Suppressor macrophage treated with lipopolysaccharide for 1 hour (primary cell): ENCODE measurements at places on chromosomes 3 and 15.

GRCh38 chr3:126508564-126508964 lies 9.0 kb downstream of the UROC1 start:
- no peak for DNase-seq

DNA sequence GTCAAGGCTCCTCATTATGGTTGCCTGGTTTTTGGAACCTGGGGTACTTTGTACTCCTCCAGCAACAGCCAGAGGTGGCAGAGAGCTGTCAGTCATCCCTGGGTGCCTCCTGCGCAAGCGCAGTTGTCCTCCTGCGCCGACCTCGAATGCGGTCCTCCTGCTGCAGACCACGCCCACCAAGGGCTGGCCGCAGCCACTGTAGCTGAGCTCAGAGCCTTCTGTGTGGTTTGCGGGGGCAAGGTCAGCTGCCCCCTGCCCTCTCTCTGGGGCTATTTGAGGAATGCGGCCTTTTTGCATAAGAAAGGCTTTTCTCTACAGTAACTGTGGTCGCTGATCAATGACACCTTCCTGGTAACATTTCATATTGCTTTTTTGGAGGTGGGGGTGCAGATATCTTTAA lies 131.3 kb upstream of the SNRPN start:
- no peak for DNase-seq

DNA sequence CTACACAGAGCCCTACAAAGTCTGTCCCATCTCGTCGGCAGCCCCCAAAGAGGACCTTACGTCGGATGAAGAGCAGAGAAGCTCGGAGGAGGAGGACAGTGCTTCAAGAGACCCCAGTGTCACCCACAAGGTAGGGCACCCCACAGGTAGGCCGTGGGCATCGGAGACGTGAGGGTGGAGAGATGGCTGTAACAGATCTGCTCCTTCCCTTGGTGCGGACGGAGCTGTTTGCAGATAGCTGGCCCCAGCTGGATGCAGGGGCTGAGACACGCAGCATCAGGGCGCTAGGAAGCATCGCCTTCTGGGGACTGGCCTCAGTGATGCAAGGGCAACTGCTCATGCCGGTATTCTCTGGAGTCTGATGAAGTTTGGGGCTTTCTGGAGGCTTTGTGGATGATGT lies 45.4 kb downstream of the FGD5 start:
- no peak for DNase-seq

- DNase-seq, result no peak
These were observed 20.1 kb downstream of the GOLGA6A start for GRCh38 chr15:74062236-74062635.

DNA sequence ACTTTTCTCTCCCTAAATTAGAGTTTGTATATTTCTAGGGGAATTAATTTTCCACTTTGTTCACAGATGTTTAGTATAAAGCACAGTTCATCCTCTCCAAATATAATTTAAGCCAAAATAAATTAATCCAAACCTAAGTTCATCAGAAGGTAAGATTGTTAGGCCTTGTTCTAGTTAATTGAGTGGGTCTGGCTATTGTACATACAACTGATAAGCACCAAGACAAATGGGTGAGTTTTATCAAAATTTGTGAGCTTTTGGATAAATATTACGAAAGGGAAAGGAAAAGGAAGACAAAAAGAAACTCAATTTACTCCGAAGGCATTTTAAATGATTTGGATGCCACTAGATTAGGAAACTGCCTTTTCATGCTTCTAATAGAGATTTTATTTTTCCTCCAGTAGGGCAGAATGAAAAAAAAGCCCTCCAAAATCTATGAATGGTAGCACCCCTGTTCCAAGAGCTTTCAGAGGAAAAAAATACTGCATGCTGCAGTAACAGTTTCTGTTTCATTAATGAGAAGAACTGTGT lies 304.0 kb downstream of the ZNF385D start:
- DNase-seq, result no peak

DNA sequence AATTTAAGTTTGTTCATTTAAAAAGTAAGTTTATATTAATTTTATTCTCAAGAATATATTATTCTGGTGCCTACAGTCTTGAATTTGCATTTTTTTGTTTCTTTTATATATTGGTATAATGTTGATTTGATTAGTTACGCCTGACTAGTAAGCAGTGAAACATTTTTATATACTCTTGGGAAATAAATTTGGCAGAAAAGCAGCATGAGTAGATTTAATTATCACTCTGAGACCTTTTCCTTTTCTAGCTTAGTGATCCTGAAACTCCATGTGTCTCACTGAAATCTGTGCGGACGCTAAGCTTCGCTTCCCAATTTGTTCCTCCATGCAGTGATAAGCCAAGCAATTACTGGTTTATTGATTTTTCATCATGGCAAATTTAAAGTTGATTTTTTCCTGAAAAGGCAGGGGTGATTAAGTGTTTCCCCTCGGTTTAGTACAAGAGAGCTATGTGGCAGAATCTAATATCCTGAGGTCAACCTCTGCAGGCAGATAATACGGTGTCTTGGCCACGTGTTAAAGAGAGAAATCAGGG lies 87.2 kb upstream of the MLF1 start:
- DNase-seq, result no peak

DNA sequence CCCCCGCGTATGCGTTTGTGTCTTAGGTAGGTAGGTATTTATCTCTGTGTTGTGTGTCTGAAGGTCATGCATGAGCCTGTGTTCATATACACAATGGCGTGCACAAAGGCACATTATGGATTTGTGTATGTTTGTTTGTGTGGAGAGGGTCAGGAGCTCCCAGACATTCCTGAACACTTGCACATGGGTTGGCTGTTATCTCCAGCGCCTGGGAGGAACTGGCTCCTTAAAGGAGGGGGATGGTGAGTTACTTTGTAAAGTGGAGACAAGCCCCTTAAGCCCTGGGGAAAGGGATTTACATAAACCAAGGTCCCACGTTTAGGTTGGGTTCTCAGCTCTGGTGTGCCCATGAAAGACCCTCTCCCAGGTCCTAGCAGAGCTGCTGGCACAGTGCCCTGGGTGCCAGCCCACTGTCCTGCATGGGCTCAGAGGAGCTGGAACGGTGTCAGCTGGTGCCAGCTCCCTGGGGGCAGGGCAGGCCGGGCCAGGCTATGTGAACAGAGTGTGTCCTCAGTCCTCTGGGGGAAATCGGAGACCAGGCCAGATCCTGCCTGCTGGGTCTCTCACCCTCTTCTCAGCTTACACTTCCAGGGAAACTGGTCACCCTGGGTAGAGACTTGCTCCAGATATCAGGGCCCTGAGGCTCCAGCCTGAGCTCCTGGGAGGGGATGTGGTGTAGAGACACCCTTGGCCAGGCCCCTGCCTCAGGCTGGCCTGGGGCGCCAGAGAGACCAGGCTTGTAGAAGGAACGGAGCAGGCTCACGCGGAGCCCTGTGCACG lies 25.1 kb downstream of the SNX33 start:
- DNase-seq, result no peak

DNA sequence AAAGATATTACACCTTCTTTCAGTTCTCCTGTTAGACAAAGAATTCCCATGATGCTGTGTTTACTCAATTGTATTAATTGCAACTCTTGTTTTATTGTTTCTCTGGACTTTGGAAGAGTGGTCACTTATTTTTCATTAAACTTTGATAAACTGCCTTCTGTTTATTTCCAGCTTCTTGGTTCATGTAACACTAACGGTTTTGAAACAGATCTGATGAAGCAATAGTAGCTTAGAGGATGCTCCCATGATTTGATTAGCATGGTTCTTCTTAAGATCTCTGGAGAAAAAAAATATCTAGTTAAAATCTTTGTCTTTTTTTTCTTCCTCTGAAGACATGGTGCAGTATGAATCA lies 90.1 kb downstream of the FNDC3B start:
- DNase-seq, result no peak

- no peak for DNase-seq
These were observed 507.1 kb downstream of the IGSF11 start for GRCh38 chr3:118527514-118528044.

DNA sequence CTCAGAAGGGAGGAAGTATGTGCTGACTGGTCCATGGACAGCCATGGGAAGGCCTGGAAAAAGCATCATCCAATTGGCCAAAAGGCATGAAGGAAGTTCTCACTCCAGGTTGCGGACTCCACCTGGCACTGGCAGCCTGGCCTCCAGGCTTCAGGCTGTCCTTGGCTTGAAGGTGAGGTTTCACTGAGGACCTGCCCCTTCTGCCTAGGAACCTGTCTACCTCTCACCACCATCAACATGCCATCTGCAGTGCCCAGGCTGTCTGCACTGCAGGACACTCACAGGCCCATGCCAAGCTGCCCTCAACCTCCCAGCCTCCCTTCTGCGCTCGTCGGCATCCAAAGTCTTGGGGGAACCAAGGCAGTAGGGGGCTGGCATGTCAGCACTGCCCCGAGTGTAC lies 51.1 kb downstream of the CEP70 start:
- DNase-seq, result no peak

DNA sequence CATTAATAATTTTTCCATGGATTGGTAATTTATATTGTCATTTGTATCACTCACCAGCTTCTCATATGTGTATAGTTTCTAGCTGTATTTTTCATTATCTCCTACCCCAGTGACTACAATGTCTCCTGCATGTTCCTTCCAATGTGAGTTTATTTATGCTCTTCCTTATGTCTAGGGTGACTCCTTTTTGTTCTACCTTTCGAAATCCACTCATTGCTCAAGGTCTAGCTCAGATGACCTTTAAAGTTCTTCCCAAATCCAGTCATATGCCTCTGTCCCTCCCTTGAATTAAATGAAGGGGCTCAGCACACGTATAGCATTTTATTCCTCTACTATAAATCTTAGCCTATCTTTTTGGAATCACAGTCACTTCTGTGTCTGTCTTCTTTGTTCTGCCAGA lies 53.0 kb downstream of the TMEM45A start:
- peak; percentile 10 for DNase-seq

- no peak for DNase-seq
These were observed 129.6 kb upstream of the AGBL1 start for GRCh38 chr15:85950101-85950500.

GRCh38 chr3:197463279-197463678 lies 92.5 kb downstream of the BDH1 start:
- DNase-seq, result no peak

GRCh38 chr15:62711691-62712454 lies 330.7 kb upstream of the TPM1 start:
- DNase-seq, result no peak

GRCh38 chr3:59268170-59268569 lies 218.3 kb upstream of the CFAP20DC start:
- DNase-seq, result peak; percentile 15

DNA sequence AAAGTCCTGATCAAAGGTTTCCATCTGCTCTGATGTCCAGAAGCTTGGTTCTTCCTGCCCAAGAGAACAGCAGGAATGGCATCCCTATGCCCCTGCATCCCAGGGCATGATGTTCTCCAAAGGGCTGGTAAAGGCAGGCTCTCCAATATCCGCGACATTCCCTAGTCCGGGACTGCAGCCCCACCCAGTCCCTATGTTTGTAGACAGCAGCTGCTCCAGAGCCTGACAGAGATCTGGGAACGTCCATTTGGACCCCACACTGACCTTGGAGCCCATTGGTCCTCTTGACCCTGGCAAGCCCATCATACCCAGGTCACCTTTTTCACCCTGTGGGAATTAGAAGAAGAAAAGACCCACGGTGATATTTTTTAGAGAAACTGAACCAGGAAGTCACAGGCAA lies 46.3 kb downstream of the COLQ start:
- DNase-seq, result no peak

DNA sequence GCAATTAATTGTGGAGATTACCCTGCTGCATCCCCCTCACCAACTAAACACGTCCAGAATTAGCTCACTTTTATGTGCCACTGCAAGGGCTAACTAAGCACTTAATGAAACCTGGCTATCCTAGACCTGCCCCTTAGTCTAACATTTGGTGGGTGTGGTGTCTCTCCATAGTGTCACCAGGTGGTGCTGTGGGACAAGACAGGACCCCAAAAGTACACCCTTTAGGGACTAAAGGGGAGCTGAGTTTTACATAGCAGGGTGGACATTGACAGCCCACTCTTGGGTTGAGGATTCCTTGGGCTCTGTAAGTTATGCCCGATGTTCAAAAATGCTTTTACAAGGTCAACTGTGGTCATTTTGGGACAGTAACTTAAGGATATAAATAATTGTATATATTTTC lies 5.7 kb downstream of the DUT start:
- DNase-seq, result no peak

DNA sequence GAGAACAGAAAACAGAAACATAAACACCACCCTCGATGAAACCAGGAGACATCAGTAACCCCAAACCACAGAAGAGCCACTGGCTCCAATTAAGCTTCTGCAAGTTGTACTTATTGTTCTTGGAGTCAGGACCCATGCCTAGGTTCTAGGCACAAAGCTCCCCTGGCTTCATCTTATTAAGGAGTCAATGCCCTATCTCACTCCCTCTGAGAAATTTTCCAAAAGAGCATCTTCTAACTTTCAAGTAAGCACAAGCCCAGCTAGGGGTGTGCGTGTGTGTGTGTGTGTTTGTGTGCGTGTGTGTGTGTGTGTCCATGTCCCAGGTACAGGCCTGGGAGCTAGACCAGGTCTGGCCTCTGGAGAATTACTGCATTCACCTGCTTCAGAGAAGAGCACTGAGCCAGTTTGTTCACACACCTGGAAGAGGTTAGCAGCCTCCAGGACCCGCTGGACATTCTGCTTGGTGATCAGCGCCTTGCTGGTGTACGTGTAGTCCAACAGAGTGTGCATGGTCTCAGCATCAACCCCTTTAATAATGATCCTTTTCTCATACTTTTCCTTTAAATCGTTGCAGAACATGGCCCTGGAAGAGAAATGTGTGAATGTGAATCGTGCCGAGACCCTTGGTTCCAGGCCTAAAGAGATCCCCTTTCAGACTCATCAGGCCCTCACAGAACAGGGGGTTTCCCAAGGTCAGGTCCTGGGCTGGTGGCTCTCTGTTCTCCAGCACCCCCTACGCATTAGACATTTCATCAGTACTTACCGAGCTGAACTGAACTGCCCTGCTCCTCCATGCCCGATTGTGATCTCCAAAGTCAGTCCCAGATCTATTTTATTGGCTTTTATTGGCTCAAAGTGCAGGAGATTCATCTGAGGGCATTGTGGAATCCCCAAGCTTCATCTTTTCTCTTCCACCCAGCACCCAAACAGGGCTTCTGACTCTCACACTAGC lies 27.8 kb downstream of the KLHL6 start:
- DNase-seq, result no peak

- no peak for DNase-seq
These were observed 52.4 kb upstream of the CMTM8 start for GRCh38 chr3:32186097-32186496.

GRCh38 chr3:103976931-103977339 lies 1389.8 kb upstream of the ALCAM start:
- DNase-seq, result no peak

DNA sequence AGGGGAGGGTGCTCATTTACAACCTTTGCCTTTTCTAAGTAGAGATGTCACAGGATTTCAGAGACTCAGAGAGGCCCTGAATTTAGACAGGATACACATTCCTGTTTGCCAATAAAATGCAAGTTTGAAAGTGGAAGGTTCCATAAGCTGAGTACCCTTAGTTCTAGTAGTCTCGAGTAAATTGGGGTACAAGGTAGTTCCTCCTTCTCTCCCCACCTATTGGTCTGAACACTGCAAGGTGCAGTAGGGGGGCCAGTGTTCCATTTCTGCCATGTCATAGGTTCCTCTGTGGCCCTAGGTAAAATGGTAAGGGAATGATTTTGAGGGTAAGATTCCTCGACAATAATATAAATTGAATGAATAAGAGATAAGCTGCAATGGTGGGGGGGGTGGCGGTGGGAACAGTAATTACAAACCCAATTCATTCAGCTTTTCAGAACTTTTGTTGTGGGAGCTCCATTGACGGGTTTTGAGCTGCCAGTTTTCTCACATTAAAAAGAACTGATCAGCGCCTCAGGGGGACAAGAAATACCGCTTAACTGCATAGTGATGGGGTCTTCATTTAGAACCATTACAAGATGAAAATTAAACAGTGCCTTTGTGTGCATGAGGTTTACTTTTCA lies 5.9 kb downstream of the SOX2 start:
- no peak for DNase-seq

GRCh38 chr15:45434078-45434567 lies 55.8 kb upstream of the GATM start:
- no peak for DNase-seq
